Melanocyte of skin (primary cell): ENCODE measurements at places on chromosomes 6 and 20. TPM values are rescaled to one million over a fixed set of nuclear protein-coding genes. Genes with fewer than 3 reads are reported as not detected.

The NDRG3 gene
- total RNA-seq = 21.3 and 26.9 TPM in 2 replicates

The GDAP1L1 gene
- total RNA-seq = not detected in 2 replicates

The SYCP2L gene
- not detected in 2 replicates for total RNA-seq

The PI3 gene
- 0.69 TPM in 1 of 2 replicates, not detected in the other for total RNA-seq

The ULBP1 gene
- under 0.01 TPM in 1 of 2 replicates, not detected in the other for total RNA-seq

The DEF6 gene
- total RNA-seq = under 0.01 and 0.15 TPM in 2 replicates

The SNAP91 gene
- not detected in 2 replicates for total RNA-seq

The ID1 gene
- 0.69 and 1.8 TPM in 2 replicates for total RNA-seq

The TAAR2 gene
- total RNA-seq = not detected in 2 replicates

The OPRL1 gene
- total RNA-seq = 0.62 and 0.67 TPM in 2 replicates

The PHACTR3 gene
- total RNA-seq = under 0.01 and 0.46 TPM in 2 replicates

The CPNE5 gene
- total RNA-seq = under 0.01 and 0.31 TPM in 2 replicates

The UTRN gene
- total RNA-seq = 80.3 and 95.8 TPM in 2 replicates

The TREML2 gene
- not detected in 2 replicates for total RNA-seq

The WFDC10B gene
- not detected in 2 replicates for total RNA-seq

The DTD1 gene
- total RNA-seq = 43.6 and 50.3 TPM in 2 replicates

The COL11A2 gene
- total RNA-seq = 0.34 and 0.36 TPM in 2 replicates

The NQO2 gene
- total RNA-seq = 38.0 and 55.7 TPM in 2 replicates

The FOXP4 gene
- total RNA-seq = 2.8 and 2.9 TPM in 2 replicates

The TDRD6 gene
- 0.34 and 0.36 TPM in 2 replicates for total RNA-seq

The LY6G5C gene
- total RNA-seq = 0.67 and 0.77 TPM in 2 replicates

The RBM24 gene
- total RNA-seq = not detected in 2 replicates

The METTL24 gene
- not detected in 2 replicates for total RNA-seq

The APMAP gene
- 41.3 and 64.0 TPM in 2 replicates for total RNA-seq

The CDSN gene
- not detected in 2 replicates for total RNA-seq

The PACRG gene
- total RNA-seq = 0.34 TPM in 1 of 2 replicates, not detected in the other

The RIMS4 gene
- total RNA-seq = under 0.01 and 0.36 TPM in 2 replicates

The GJE1 gene
- total RNA-seq = not detected in 2 replicates

The EHMT2 gene
- total RNA-seq = 44.3 and 46.0 TPM in 2 replicates

The GPR63 gene
- total RNA-seq = 0.34 and 2.9 TPM in 2 replicates

The FOXS1 gene
- not detected in 2 replicates for total RNA-seq

The ADGRG6 gene
- 41.0 and 49.8 TPM in 2 replicates for total RNA-seq

The LST1 gene
- total RNA-seq = not detected in 2 replicates

The C20orf204 gene
- total RNA-seq = 0.93 and 1.00 TPM in 2 replicates

The HUS1B gene
- total RNA-seq = 1.0 and 1.1 TPM in 2 replicates

The TRIM15 gene
- not detected in 2 replicates for total RNA-seq
